HS-5 (cell line): ENCODE measurements at places on chromosomes 3 and 15.
A peak's percentile ranks its signal among the peaks of the same experiment; 100 is the strongest.

DNA sequence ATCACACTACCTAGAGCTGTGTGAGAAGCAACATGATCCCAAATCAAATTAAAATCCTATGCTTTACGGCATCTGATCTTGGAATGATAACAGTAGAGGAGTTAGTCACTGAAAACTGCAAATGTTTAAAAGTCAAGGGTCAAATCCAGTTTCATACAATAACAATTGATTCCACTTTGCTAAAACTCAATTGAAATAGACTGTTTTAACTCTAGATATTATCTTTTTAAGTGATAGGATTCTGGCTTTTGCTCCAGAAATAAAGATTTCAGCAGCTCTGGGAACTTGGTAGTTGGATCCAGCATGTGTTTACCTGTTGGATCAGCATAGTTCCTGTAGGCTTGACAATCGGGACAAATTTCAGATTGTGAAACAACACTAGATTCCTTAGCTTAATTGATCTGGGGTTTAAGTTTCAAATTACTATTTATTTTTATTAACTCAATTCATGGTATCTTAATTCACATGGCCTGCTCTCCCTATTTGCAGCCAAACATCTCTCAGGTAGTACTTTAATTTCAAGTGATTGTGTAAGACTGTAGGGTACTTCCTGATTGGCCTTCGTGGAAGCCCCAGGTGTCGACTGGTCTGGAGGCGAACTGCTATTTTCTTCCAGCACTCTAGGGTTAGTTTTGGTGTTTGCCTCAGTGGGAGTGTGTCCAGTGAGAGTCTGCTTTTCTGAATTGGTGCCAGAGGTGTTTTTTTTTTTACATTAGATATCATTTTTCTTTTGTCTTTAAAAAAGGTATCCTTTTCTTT lies 16.6 kb downstream of the NFKBIZ start:
- no peak for DNase-seq

- DNase-seq: no peak
Observed at GRCh38 chr3:121467085-121467484, 78.7 kb downstream of the POLQ start.

GRCh38 chr15:79478108-79478507 lies 46.0 kb downstream of the MINAR1 start:
- no peak for DNase-seq

DNA sequence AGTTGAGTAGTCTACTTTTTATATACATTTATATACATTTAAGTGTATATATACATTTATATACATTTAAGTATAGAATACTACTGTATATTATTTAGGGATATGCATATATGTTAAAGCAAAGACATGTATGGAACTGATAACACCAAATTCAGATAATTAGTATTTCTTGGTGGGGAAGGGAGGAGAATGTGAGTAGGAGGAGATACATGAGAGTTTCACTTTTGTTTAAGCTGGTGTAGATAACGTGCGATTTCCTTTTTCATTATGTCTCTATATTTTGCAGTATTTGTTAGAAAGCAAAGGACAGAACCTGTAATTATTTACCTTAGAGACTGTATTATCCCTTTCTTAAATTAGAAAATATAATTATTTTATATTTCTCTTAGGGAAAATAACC lies 16.6 kb upstream of the NIT2 start:
- DNase-seq: no peak

GRCh38 chr3:123298903-123299302 lies 97.2 kb downstream of the SEC22A start:
- peak; percentile 34 for DNase-seq

DNA sequence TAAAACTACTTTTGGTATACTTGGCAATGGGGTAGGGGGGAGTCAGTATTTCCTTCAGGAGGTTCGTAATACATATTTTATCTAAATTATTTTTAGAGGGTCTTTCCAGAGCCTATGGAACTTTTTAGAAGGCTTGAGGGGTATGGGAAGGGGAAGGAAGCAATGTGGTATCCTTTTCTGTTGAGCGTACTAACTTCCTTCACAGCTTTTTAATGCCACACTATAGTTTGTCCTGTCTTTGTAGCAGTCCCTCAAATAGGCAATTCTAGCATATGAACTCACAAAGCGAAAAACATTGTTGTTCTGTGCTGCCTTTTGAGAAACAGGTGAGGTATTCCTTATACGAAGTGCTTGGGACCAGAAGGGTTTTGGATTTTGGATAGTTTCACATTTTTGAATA lies 22.3 kb upstream of the P2RY13 start:
- DNase-seq: no peak

DNA sequence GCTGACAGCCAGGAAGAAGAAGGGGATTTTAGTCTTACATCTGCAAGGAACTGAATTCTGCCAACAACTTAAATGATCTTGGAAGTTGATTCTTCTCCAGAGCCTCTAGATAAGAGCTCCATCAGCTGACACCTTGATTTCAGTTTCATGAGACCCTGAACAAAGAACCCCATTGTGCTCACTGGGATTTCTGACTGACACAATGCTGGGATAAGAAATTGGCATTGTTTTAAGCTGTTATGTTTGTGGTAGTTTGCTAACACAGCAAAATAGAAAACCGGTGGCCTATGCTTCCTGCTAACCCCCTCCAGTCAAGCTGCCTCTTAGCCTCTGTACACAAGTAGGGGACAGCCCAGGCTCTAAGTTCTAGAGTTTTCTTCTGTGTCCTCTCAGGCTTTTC lies 36.2 kb downstream of the MASP1 start:
- no peak for DNase-seq

GRCh38 chr3:107025961-107026360 lies 351.3 kb upstream of the CCDC54 start:
- DNase-seq: no peak

- DNase-seq: no peak
Observed at GRCh38 chr3:177122183-177122856, 75.0 kb downstream of the TBL1XR1 start.

DNA sequence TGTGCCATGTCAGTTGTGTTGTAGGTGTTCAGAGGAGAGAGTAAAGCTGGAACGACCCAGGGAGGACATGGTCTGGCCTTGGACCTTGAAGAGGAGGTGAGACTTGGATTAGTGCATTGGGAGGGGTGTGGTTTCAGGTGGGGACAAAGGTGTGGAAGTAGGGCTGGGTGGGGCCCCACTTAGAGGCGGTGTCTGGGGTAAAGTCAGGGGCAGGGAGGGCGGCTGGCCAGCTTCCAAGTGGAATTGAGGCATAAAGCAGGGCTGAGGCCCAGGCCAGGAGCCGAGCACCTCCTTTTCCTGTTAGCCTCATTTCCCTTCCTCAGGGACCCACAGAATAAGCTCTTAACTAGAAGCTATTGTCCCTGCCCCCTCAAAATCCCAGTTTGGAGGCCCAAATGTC lies 36.2 kb upstream of the FLNB start:
- DNase-seq: no peak

DNA sequence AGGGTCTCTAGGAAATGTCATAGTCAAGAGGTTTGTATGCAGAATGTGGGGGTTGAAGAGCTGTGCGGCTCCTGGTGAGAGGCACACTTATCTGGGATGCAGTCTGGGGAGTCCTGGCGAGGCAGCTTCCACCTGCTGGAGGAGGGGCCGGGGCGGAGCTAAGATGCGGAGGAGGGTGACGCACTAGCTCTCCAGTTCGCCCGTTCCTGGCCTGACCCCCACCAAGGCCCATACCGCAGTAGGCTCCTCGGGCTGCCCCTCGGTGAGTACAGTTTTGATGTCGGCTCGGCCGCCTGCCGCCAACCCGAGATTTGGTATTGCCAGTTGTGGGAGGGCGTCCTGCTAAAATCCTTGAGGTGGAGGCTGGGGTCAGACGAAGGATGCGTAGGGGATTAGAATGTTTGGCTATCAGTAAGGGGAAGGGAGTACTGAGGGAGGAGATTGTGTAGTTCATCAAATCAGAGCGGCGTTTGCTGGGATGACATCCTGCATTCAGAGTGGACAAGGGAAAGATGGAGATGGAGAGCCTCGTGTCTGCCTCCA lies at the start of gene SCG5:
SCG5 (plus strand) TSS at position 194 of the 543 bp plus-strand sequence. CDS start 1,883 bp downstream, outside the sequence.
- DNase-seq: no peak

- DNase-seq: no peak
Observed at GRCh38 chr3:106566277-106566676, 697.5 kb upstream of the CBLB start.

DNA sequence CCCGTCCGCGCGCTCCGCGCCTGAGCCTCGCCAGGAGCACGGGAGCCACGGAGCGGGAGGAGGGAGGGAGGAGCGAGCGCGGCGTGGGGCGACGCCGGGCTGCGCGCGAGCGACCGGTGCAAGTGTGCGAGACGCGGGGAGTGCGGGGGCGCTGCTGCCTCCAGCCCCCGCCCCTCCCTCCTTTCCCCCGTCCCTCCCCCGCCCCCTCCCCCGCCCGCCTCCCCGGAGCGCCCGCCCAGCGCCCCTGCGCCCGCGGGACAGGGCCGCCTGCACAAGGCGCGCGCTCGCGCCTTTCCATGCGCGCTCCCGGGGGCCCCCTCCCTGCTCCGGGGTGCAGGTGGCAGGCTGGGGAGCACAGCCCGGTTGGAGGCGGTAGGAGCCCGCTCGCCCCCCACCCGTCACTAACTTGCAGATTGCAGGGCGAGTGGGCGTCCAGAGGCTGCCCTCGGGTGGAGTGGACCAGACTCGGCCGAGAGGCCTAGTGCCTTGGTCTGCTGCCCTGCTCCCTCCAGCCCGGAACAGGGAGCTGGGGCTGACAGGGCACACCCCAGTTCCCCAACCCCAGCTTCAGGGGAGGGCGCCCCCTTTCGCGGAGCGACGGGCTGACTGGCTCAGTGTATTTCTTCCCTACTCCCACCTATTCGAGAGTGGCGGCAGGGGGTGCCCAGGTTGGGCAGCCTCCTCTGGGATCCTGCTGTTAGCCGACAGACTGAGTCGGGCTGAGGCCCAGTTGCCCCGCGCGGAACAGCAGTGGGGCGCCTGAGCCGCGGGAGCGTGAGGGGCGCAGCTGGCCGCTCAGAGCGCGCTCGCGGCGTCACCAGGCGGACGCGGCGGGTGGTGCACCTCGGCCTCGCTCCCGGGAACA lies at the start of gene WNT7A:
WNT7A (minus strand) TSS at position 126 of the 865 bp plus-strand sequence. CDS start 255 bp downstream, outside the sequence.
- no peak for DNase-seq

DNA sequence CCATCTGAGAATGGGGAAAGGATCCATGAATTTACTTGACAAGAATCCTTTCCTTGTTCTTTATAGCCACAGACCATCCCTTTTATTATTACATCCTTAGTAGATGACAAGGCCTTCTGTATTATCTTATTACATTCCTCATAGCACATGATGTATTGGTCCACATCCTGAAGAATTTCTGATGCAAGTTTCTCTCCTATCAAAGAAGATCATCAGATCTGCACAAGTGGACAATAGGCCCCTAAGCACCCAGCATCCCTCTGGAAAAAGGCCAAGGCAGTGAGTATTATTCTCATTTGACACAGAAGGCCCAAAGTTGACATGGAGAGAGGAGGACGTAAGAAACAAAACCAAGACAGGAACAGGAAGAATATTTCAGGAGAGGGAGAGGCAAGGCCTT lies 31.4 kb downstream of the MYL3 start:
- no peak for DNase-seq

DNA sequence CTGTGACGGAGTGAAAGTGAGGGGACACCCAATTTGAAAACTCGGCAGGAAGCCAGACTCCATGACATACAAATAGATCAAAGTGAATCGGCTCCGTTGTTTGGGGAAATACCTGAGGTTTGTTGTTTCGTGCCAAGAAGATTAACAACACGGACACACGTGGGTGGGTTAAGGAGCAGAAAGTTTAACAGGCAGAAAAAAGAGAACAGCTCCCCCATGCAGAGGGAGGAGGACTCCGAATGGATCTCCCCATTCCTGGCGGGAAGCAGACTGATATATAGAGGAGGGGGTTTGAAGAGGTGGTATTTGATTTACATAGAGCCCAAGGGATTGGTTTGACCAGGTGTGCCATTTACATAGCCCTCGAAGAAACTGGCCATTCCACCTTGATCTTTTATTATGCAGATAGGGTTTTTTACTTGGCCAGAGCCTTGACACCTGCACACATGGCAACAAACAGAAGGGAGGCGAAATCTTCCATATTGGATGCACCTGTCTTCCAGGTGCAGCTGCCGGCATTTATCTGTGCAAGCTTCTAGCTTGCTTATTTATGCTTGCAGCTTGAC lies 4.8 kb upstream of the SACM1L start:
- DNase-seq: no peak

- no peak for DNase-seq
Observed at GRCh38 chr3:159830523-159831154, 158.0 kb upstream of the IL12A start.

DNA sequence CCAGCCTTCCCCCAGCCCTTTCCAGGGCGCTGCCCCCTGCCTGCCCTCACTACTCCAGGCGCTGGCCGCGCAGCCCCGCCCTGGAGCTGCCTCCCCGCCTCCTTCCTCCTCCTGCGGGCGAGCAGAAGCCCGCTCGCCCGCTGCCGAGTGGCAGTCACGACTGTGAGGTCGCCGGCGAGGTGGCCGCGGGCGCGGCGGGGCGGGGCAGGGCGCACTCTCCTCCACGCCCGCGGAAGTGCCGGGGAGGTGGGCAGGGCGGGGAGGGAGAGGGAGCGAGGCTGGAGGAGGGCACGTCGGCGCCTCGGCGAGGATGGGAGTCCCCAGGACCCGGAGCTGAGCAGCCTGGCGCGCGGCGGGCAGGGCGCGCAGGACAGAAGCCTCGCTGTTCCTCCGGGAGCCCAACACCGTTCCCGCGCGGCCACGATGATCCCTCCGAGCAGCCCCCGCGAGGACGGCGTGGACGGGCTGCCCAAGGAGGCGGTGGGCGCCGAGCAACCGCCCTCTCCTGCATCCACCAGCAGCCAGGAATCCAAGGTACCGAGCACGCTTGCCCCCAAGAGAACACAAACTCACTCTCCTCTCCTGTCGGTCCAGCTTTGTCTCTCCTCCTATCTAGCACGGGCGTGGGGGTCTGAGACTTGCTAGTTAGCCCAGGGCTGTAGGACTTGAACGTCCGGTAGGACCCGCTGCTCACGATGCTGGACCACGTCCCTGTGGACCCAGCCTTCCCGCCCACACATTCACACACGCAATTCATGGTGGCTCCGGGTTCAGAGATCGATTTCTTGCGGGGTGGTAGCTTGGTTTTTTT lies at the start of gene STAC:
STAC (plus strand) TSS at position 284 of the 811 bp plus-strand sequence; CDS start at position 424, 140 bp downstream.
- DNase-seq: peak; percentile 11

- DNase-seq: no peak
Observed at GRCh38 chr3:50213373-50213772, 8.3 kb downstream of the SLC38A3 start.

- no peak for DNase-seq
Observed at GRCh38 chr3:155651489-155652218, 93.2 kb downstream of the PLCH1 start.

DNA sequence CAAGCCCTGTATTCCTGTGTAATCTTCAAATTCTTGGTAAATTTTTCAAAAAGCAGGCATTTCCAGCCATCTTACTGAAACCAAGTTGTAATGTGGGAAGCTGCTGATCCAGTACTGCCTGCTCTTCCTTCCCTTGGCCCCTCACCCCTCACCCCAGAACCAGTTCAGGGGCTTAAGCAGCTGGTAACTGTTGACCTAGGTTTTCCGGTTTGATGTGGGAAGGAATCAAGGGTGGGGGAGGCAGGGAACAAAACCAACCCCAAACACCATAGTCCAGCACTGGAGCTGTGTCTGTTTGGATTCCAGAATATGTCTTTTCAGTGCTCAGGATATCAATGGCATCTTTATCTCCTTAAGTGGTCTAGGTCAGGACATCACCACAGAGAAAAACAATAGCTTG lies 26.7 kb downstream of the SNX1 start:
- no peak for DNase-seq
